Anterior cingulate cortex (tissue), 58 donors: ENCODE measurements at places on chromosomes 1 and 21.

- no peak for DNase-seq
Observed at GRCh38 chr1:28927648-28928313, 13.4 kb downstream of the EPB41 start.

DNA sequence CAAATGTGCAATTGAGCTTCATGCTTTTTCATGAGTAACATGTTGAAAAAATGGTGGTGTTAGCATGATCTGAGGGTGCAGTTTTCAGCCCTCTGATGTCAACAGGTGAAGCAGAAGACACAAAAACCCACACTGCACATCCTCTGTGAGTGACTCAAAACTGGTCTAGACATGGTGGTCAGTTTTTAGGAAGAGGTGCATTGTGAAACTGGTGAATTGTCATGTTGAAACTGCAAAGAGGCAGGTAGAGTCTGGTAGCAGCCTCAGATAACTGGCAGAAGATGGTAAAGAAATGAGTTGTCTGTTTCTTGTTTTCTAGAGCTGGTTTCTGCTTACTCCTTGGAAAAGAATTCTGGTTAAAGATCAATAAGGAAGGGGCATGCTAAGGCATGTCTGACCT lies 97.3 kb upstream of the HMCN1 start:
- no peak for DNase-seq

DNA sequence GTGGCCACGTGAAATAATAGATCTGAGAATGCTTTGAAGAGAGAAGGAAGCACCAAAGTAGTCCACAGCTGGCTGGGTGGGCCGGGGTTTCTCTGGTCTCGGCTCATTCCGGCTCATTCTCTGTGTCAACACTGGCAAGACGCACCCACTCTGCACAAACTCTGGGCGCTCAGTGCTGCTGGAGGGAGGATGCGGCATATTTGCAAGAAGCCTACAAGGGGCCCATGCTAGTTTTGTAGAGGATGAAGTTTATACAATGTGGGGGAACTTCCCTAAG lies 28.8 kb upstream of the TMPRSS2 start:
- no peak for DNase-seq

DNA sequence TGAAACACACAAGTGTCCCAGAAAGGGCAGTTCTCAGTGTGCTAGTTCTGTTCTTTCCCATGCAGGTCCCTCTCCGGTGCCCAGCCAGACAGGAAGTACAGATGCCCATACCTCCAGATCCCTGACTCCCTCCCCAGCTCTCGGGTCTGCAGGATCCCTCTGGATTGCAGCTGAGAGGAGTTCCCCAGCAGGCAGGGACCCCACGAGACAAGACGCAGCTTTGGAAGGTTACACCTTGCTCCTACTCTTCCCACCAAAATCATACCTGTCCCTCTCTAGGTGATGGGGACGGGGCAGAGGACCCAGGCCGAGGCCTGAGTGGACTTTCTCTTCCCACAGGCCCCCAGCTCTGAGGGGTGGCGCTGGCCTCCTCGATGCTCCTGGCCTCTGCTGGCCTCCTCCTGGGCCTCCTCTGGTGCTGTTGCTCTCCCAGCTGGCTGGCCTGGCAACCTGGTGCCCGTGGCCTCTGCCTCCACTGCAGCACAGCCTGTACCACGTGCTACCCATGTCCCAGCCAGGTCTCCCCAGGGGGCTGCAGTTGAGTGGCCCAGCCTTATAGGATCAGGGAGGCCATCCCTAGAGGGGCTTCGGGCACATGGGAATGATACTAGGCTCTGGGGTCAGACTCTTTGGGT lies 9.4 kb downstream of the LDLRAD2 start:
- no peak for DNase-seq

- no peak for DNase-seq
Observed at GRCh38 chr1:113292603-113293255, 97.6 kb upstream of the MAGI3 start.

GRCh38 chr1:86567341-86567740 lies 20.5 kb downstream of the CLCA4 start:
- DNase-seq: no peak
